ENCODE measurements at places on chromosomes 1 and 21. TPM values are rescaled to one million over a fixed set of nuclear protein-coding genes. Genes with fewer than 3 reads are reported as not detected.

GCLM gene
- total RNA-seq, result 25.7 TPM

RGS5 gene
- total RNA-seq, result 3.1 TPM

AMY2A gene
- total RNA-seq, result not detected

PARS2 gene
- total RNA-seq, result 6.4 TPM

DMRTA2 gene
- total RNA-seq, result not detected

OR2L13 gene
- total RNA-seq, result not detected

RNU1-3 gene
- total RNA-seq, result 3,744 TPM

PRR9 gene
- total RNA-seq, result not detected

FAAH gene
- 3.1 TPM for total RNA-seq

HRNR gene
- not detected for total RNA-seq

CR1 gene
- not detected for total RNA-seq

MARK1 gene
- total RNA-seq, result not detected

LCE2B gene
- total RNA-seq, result not detected

EXO5 gene
- total RNA-seq, result 15.9 TPM

KLHDC7A gene
- total RNA-seq, result not detected

MASP2 gene
- not detected for total RNA-seq

CHIA gene
- total RNA-seq, result not detected

CYP4A22 gene
- total RNA-seq, result not detected

CATSPERE gene
- 0.44 TPM for total RNA-seq

TBX19 gene
- 2.0 TPM for total RNA-seq

PTAFR gene
- 0.20 TPM for total RNA-seq

ATP6V1G3 gene
- not detected for total RNA-seq

TEX38 gene
- total RNA-seq, result not detected

TIE1 gene
- 0.55 TPM for total RNA-seq

PRELP gene
- total RNA-seq, result not detected

DNASE2B gene
- total RNA-seq, result not detected

ESPN gene
- total RNA-seq, result 0.32 TPM

WNT9A gene
- total RNA-seq, result 0.30 TPM

SOAT1 gene
- total RNA-seq, result 84.5 TPM

FAM131C gene
- 0.91 TPM for total RNA-seq

FALEC gene
- total RNA-seq, result 0.59 TPM

MED8 gene
- total RNA-seq, result 43.6 TPM

KCNH1 gene
- not detected for total RNA-seq

LYPD8 gene
- not detected for total RNA-seq

COL11A1 gene
- total RNA-seq, result not detected

MYOG gene
- total RNA-seq, result not detected

FOXD2 gene
- total RNA-seq, result 0.23 TPM

AMPD1 gene
- not detected for total RNA-seq

DDI2 gene
- 24.0 TPM for total RNA-seq
